T follicular helper cell (primary cell): ENCODE measurements at places on chromosomes 1 and 21.
A peak's percentile ranks its signal among the peaks of the same experiment; 100 is the strongest.

DNA sequence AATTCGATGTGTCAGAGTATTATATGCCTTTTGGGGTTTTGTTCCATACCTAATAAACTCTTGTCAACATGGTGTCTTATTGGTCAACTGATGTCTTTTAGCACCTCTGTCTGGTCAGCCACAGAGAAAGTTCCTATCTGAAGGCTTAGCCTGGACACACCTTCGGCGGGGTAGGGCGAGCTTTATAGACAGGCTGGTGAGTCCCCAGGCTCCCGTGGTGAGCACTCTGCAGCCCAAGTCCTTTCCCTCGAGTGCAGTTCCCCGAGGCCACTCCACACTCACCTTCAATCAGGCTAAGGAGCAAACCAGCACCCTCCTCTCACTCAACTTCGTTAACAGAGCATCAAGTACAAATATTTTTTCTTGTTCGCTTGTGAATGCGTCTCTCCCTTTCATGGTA, 133.9 kb downstream of the ATG4C start:
- DNase-seq = no peak

- no peak for DNase-seq
Observed at GRCh38 chr21:41585199-41585994, 77.4 kb upstream of the TMPRSS2 start.

GRCh38 chr1:15157524-15158399, 4.2 kb downstream of the TMEM51 start:
- DNase-seq = no peak

DNA sequence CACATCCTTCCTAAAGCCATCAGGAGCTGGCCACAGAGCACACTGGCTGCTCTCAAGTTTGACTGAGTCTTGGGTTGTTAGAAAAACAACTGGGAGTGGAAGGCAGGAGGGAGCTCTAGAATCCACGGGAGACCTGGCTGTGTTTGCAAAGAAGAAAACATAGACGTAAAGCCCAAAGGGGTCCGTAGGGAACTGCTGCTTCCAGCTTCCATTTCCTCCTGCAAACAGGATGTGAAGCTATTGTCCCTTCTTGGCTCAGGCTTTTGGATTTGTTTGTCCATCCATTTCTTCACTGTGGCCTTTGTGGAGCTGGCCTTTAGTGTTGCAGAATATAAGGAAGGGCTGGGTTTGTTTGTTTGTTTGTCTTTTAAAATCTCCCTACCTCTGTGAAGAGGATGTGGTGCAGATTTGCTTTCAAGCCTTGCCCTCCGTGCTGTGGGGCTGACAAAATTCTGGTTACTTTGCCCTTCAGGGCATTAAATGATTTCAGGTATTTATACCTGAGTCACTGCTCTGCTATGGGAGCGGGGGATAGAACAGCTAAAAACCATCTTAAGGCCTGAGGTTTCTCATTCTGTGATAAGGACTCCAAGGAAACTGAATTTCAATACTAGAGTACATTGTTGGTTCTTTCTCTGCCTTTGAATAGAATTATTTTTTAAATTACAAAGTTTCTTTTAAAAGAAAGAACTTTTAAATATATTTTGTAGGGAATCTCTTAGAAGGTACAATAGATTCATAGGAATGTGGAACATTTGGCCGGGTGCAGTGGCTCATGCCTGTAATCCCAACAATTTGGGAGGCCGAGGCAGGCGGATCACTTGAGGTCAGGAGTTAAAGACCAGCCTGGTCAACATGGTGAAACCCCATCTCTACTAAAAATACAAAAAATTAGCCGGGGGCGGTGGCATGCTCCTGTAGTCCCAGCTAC, 74.3 kb downstream of the MPZL1 start:
- DNase-seq = no peak

DNA sequence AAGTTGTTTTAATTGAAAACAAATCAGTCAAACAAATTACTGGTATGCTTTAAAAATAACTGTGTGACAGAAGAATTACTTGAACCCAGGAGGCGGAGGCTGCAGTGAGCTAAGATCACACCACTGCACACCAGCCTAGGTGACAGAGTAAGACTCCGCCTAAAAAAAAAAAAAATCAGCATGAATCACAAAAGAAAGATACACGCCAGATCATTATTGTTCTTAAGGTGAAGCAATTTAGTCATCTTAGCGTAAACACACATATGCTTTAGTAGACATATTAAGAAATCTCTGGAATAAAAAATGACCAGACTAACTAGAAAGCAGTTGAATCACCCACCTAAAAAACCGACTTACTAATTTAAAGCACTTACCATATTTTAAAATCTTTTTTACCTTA, 20.2 kb downstream of the RERE start:
- no peak for DNase-seq

- DNase-seq = no peak
Observed at GRCh38 chr1:227841096-227841495, 25.6 kb downstream of the PRSS38 start.

GRCh38 chr1:111535256-111536191, 32.1 kb upstream of the ADORA3 start:
- DNase-seq = no peak

DNA sequence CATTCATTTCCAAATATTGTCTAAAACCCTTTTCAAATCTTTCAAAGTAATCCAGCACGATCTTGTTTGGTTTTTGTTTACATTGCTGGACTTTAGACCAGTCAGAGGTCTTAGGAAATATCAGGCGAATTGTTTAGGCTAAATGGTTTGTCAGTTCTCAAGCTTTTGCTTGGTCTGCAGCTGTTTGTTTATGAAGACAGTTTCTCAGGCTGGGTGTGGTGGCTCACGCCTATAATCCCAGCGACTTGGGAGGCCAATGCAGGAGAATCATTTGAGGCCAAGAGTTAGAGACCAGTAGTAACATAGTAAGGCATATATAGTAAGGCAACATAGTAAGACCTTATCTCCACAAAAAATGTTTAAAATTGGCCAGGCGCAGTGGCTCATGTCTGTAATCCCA, 77.5 kb downstream of the DNTTIP2 start:
- no peak for DNase-seq

GRCh38 chr21:19013916-19014315, 610.3 kb upstream of the TMPRSS15 start:
- no peak for DNase-seq

DNA sequence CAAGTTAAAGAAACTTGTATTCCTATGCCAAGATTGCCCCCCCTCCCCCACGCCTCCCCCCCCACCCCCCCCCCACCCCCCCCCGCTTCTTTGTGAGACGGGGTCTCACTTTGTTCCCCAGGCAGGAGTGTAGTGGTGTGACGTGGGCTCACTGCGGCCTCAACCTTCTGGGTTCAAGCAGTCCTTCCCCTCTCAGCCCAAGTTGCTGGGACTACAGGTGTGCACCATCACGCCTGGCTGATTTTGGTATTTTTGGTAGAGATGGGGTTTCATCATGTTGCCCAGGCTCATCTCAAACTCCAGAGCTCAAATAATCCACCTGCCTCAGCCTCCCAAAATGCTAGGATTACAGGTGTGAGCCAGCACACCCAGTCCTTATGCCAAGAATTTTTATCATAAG, 136.6 kb downstream of the POU2F1 start:
- DNase-seq = no peak

DNA sequence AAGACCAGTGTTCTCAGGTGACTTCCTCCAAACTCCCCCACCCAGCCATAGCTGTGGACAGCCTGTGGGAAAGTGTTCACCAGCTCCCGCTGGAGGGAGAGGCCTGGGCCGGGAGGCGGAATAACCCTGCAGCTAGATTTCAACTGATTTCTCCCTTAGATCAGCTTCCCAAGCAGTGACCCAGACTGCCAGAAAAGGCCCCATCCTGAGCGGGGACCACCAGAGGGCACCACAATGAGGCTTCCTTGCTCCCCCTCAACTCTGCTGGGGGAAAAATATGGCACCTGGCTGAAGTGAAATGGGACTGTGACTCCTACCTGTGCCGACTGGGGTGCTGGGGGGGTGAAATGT, 50.8 kb downstream of the RHBG start:
- no peak for DNase-seq

DNA sequence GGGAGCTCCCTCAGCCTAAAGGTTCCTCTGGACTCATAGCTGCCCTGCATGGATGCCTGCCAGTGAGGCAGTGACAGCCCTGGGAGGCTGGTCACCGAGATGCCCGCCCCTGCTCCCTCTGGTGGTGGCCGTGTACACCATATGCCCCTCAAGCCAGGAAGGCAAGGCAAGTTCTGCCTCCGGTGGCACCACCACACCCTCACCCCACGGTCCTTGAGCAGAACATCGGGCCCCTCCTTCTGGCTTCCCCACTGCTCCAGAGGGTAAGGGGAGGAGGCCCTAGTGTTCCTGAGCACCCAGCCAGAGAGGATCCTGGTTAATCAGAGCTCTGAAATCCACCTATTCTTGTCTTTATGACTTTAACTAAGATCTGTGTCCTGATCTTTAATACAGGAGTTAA, 1.5 kb upstream of the S100A14 start:
- DNase-seq = peak; percentile 13

- peak; percentile 33 for DNase-seq
Observed at GRCh38 chr1:25641931-25642573, 25.5 kb downstream of the MAN1C1 start.
